Fibroblast of lung (primary cell): ENCODE measurements at places on chromosomes 13 and 19. TPM values are rescaled to one million over a fixed set of nuclear protein-coding genes. Genes with fewer than 3 reads are reported as not detected.

Gene ZNF230
- total RNA-seq: 4.0 and 4.6 TPM in 2 replicates

Gene MISP
- under 0.01 TPM in 1 of 2 replicates, not detected in the other for total RNA-seq

Gene NDUFB7
- 253 and 274 TPM in 2 replicates for total RNA-seq

Gene SPC24
- total RNA-seq: 3.9 and 32.0 TPM in 2 replicates

Gene CPAMD8
- 0.51 and 1.7 TPM in 2 replicates for total RNA-seq

Gene CYP2F1
- not detected in 2 replicates for total RNA-seq

Gene LIM2
- total RNA-seq: not detected in 2 replicates

Gene GPR12
- not detected in 2 replicates for total RNA-seq

Gene ZNF729
- total RNA-seq: not detected in 2 replicates

Gene TMPRSS9
- under 0.01 TPM in 1 of 2 replicates, not detected in the other for total RNA-seq

Gene CLEC4M
- total RNA-seq: not detected in 2 replicates

Gene LILRA2
- total RNA-seq: not detected in 2 replicates

Gene TUBA3C
- not detected in 2 replicates for total RNA-seq

Gene RXFP2
- total RNA-seq: not detected in 2 replicates

Gene POU2F2
- under 0.01 and 0.17 TPM in 2 replicates for total RNA-seq
